ENCODE measurements at places on chromosomes 16 and 17.

- no peak for DNase-seq
Measured at GRCh38 chr16:51940183-51940582, 606.8 kb downstream of the TOX3 start.

DNA sequence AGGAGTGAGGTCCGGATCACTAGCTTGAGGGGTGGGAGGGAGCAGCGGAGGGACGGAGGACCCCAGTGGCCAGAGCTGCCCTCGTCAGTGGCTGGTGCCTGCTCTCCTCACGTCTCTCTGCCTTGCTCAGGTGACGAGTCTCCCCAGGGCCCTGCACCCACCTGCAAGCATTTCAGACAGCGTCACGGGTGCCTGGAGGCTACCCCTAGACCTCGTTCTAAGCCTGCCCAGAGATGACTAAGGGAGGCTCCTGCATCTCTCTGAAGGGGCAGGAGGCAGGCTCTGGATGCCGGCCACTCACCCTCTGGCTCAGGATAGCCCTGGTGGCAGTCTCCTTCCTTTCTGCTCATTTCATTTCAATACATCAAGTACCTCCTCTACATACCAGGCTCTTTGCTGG lies 68.8 kb downstream of the MRC2 start:
- no peak for DNase-seq

- DNase-seq, result no peak
Measured at GRCh38 chr17:7224110-7224509, 4.4 kb downstream of the ACADVL start.

DNA sequence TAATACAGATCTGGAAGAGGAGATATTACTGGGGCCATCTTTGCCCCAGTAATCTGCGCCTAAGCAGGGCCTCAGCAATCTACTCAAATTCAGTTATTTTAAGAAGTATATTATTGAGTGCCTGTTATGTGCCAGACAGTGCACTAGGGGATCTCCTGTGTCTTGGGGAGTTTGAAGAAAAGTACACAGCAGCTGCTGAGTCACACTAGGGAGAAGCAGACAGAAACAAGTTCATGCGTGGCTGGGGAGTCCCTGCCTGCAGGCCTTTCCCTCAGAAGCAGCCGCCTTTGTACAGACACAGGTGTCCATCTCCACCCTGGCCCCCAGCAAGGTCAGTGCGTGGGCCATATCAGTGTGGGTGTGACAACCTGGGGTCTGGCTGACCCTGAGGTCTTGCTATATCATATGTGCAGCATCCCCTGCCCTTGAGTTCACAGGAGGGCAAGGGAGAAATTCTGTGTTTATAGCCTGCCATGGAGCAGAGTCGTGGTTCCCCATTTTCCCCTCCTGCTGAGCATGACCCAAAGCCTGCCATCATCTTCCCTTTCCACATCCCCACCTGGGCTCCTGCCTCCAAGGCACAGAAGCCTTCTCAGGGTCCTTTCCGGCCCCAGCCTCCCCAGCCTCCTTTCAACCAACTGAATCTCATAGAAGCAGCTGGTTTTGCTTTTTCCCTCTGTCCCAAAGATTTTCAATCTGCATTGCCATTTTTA lies 229.9 kb upstream of the SDK2 start:
- no peak for DNase-seq

DNA sequence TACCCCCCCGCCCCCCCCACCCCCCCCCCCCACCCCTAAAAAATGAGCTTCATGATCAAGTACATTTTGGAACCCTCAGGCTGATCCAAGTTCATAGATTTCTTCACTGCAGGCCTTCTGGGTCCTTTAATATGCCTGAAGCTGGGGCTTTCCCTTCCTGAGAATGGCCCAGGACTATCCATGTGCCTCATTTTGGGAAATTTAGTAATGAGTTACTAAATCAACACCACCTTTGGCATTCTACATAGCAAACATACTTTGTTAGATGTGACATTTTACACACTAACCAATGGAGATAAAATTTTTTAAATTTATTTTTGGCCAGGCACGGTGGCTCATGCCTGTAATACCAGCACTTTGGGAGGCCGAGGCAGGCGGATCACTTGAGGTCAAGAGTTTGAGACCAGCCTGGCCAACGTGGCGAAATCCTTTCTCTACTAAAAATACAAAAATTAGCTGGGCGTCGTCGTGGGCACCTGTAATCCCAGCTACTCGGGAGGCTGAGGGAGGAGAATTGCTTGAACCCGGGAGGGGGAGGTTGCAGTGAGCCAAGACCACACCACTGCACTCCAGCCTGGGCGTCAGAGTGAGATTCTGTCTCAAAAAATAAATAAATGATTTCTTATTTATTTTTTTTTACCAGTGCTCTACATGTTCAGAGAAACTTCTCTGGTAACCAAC lies 14.0 kb downstream of the HERPUD1 start:
- no peak for DNase-seq

GRCh38 chr16:48386559-48387312 lies 1.5 kb upstream of the SIAH1 start:
- DNase-seq, result no peak

- no peak for DNase-seq
Measured at GRCh38 chr16:70553645-70554044, 30.0 kb downstream of the SF3B3 start.

DNA sequence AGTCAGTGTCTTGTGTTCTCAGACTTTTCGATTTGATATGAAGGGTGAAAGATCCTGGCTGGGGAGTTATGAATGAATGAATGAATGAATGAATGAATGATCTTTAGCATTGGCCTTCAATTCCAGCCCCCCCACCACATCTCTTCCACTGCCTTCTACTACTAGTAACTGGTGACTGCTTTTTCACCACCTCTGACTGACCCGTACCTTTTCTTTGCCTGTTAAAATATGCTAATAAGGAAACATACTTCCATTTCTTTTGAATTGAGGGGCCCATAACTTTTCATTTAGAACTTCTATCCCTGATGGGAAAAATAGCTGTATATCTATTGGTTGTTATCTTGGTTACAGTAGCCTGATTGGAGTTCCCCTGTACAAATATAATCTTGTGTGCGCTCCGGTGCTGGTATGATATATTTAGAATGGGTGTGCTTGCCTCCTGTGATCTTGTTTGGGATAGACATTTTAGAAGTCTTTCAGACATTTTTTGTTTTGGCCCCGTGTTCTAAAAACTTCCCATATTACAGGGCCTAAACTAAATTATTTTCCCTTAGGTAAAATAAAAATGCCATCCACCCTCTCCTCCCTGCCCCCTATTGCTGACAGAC lies 3.4 kb downstream of the LYRM1 start:
- DNase-seq, result no peak

DNA sequence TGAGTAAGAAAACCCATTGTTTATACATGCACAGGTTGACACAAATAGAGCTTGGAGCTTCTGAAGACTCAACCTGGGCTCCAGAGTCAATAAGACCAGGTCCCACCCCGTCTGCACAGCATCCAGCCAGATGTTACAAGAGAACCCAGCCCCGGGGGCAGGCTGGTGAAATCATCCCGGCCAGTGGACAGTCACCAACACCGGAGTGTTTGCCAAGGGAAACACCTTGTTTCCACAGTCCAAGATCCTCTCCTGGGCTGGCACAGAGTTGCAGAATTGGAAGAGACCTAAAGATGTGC lies 90.3 kb downstream of the RAB11FIP4 start:
- DNase-seq, result no peak

DNA sequence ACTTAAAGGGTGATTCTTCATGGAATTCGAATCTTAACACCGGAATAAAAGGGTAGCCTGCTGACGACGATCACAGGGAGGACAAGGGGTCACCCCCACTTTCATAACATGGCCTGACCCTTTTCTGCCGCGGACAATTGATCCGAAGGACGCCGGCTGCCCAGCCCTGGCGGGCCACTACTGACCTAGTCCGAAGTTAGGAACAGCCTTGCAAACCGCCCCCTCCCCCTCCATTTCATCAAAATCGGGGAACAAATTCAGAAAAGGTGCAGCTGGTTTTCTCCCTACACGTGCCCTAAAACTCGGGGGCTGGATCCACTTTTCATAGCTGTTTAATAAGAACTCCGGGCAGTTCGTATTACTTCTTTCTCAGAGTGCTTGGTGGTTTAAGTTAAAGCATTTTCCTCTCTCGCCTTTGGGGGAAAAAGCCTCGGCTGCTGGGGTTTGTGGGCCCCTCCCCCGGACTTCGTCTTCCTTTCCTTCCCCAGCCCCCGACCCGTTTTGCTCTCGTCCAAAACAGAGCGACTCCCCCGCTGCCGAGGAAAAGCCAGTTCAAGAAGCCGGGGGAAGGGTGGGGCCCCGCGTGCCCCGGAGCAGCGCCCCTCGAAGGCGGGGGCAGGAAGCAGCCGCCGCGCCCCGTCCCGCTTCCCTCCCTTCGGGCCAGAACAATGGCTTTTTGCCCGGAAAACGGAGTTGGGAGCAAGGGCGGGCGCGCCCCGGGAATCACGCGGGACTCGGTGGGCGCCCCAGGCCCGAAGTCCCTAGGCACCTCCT lies 641 bp upstream of the CBX2 start:
- peak; percentile 68 for DNase-seq

DNA sequence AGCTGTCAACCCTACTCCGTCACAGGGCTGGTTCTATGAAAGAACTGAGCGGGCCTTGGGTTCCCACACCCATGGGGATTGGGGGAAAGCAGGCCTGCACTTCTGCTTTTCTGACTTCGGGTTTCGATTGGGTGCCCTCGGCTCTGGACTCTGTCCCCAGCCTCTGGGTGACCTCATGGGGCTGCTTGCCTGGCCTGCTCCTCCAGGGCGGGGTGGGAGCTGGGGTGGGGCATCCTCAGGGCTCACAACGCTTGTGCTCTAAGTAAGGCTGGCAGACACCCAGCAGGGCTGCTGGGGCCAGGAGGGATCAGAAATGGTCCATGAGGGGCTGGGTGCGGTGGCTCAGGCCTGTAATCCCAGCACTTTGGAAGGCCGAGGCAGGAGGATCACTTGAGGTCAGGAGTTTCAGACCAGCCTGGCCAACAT lies 19.2 kb downstream of the ARHGAP27 start:
- no peak for DNase-seq

- no peak for DNase-seq
Measured at GRCh38 chr17:16178836-16179235, 36.5 kb downstream of the NCOR1 start.

DNA sequence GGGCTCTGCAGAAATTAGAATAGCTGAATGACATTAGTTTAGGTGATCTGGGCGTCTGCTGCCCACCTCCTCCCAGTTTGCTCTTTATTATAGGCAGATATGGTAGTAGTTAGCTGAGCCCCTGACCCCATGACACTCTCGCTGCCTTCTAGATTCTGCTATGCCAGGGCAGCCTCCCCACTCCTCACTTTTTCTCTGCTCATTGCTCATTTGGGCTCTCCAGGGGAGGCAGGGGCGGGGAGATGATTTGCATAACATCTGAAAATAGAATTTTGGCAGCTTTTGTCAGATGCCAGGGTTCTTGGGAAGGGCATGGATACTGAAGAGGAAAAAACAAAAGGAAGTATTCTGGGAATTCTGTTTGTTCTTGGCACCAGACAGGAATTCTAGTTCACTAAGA lies 78.0 kb upstream of the GAS7 start:
- DNase-seq, result no peak

- DNase-seq, result no peak
Measured at GRCh38 chr17:77365584-77366186, 224.9 kb downstream of the SEC14L1 start.

DNA sequence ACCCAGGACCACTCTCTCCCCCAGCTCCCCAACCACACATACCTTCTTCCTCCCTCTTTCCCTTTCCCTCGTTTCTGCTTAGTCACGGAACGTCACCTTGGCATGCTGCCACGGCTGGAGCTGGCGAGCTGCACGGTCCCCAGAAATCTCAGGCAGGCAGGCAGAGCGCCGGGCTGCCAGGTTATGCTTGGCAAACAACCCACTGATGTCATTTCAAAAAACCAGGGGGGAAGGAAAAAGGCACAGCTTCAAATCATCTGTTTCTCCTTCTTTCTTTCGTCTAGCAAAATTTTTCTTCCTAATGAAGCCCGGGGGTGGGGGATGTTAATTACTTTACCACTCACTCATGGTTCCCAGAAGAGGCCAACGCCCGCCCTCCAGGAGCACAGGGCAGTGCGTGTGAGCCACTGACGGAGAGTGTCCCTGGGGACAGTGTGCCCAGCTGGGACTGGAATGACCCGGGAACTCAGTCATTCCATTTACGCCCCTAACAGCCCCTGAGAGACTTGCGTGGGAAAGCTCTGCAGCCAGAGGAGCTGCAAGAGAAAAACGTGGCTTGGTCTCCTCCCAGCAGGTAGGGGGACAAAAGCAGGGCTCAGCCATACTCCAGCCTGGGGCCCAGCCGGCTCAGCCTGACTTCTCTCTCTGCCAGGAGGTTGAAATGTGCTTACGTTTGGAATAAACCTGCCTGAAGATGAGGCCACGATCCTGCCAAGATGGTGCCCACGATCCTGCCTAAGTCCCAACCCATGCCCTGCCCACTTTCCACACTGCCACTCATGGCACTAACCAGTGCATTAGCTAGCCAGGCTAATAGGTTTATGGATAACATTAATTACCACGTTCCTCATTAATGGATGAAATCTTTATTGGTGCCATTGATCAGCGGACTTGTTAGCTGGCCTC lies 198.9 kb downstream of the ZFHX3 start:
- peak; percentile 53 for DNase-seq

DNA sequence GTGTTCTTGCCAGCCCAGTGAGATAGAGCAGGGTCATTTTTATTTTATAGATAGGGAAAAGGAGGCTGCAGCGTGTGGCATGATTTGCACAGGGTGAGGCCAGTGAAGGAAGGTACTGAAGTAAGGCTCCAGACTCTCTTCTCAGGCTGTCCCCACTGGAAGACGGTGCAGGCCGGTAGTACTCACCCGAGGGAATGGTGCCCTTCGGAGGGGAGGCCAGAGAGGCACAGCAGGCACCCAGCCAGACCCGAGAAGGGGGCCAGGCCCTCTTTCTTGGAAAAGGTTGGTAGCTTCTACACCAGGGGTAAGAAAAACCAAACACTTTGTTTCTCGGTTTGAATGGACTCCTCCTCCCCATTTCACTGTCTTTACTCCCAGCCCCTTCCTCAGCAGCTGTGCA lies 288 bp downstream of the ANKRD40CL start:
- DNase-seq, result no peak

- no peak for DNase-seq
Measured at GRCh38 chr17:2957631-2958286, 105.6 kb downstream of the OR1D5 start.

DNA sequence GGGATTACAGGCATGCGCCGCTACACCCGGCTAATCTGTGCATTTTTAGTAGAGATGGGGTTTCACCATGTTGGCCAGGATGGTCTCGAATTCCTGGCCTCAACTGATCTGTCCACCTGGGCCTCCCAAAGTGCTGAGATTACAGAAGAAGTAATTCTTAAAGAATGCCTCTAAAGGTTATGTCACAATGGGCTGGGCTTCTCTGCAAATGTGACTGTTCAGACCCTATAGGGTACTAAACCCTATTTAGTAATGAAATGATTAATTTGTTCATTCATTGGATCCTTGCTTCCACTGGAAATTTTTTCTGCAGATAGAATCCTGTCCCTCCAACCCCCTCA lies 108.8 kb upstream of the CORO6 start:
- no peak for DNase-seq

GRCh38 chr16:82389956-82390650 lies 220.1 kb upstream of the MPHOSPH6 start:
- no peak for DNase-seq

- DNase-seq, result no peak
Measured at GRCh38 chr16:5575121-5575520, 477.5 kb upstream of the EEF2KMT start.
